ENCODE measurements at places on chromosomes 2 and 18. TPM values are rescaled to one million over a fixed set of nuclear protein-coding genes. Genes with fewer than 3 reads are reported as not detected.

Gene MPHOSPH10
- total RNA-seq: 33.0 TPM

Gene CCDC141
- 0.26 TPM for total RNA-seq

Gene SOX11
- total RNA-seq: not detected

Gene MEP1B
- total RNA-seq: not detected

Gene THSD7B
- total RNA-seq: 0.95 TPM

Gene ZSWIM2
- not detected for total RNA-seq

Gene TPO
- 4.6 TPM for total RNA-seq

Gene DPP10
- total RNA-seq: 0.38 TPM

Gene ABCG8
- not detected for total RNA-seq

Gene UGT1A5
- total RNA-seq: 6.4 TPM

Gene COLEC11
- 1.0 TPM for total RNA-seq

Gene AKAIN1
- total RNA-seq: not detected

Gene RNF152
- 9.1 TPM for total RNA-seq

Gene CYP26B1
- 6.7 TPM for total RNA-seq

Gene RNMT
- 14.2 TPM for total RNA-seq

DNA sequence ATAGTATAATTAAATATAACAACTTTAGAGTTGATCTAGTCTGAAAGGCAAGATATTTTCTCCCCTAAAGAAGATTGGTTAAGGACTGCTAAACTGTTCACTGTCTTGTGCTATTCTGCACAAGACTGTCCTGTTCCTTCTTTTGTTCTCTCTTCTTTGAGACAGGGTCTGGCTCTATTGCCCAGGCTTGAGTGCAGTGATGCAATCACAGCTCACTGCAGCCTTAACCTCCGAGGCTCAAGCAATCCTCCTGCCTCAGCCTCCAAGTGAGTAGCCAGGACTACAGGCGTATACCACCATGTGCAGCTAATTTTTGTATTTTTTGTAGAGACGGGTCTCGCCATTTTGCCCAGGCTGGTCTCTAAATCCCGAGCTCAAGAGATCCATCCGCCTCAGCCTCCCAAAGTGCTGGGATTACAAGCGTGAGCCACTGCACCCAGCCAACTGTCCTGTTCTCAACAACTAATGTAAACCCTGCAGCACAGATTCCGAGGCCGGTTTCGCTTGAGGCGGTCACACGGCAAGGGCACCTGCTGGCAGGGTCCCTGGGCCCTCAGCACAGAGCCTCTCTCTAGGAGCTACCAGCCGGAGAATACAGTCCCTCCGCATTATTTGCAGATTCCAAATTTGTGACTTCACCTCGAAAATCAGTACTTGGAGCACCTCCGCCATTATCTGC, 16.4 kb downstream of the PXDN start:
- DNase-seq: no peak

DNA sequence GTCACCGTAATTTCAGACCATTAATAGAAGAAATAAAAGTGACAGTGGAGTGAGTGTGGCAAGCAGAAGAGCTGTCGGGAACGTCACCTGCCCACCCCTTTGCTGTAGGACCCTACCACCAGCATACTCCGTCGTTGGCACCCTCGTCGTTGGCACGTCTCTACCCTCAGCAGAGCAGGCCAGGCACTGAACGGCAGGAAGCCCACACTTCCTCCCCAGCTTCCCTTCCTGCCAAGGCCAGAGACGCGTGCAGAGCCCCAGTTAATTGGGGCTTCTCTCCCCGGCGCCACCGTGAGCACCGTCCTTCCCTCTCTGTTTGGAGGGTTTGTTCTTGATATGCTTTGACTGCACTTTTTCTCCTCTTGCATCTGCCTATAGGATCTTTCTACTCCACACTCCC, 27.0 kb upstream of the NFATC1 start:
- DNase-seq: no peak

GRCh38 chr2:23664066-23664788, 262.7 kb downstream of the ATAD2B start:
- no peak for DNase-seq

DNA sequence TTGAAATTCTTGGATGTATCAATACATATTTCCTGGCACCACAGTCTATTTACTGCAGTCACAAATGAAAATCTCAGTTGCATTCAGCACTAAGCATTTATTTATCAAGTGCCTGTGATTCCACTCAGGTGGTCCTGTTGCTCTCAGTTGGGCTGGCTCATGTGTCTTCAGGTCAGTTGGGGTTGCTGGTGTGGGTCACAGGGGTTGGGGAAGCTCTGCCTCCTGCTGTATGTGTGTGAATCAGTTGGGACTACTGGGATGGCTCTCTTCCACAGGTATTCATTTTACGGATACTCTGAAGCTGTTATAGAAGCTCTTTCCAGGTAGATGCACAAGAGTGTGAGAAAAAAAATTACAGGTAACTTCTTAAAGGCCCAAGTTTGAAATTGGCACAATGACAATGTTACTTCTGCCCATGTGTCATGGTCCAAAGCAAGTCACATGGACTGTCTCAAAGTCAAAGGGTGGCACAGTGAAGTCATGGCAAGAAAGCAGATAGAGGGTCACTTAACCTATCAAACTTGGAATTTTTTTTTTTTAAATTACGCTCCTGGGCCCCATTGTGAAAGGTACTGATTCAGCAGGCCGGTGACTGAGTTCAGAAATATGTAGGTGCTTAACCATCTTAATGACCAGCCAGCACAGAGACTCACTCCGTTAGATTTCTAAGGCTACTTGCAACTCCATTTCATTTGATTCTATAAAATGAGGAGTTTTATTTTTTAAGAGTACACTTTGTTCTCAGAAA, 249.2 kb upstream of the GCFC2 start:
- no peak for DNase-seq

DNA sequence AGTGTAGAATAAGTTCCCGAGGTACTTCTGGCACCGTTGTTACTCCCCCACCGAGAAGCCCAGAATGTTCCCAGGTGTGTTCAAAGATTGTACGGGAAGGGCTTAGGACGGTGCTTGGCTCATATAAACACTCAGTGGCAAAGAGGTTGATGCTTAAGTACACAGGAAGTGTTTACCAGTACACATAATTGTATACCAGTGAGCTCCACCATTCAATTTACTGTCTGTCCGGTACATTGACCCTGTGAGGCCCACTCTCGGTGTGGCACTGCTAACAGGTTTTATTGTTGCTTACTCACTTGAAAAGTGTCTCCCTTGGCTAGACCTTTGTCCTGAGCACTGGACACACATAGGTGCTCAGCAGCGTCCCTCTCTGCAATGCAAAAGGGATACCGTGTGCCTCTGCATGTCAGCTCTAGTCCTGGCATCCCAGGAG, 191.0 kb downstream of the NEDD4L start:
- no peak for DNase-seq

GRCh38 chr18:46333431-46334135, 229.4 kb downstream of the HAUS1 start:
- no peak for DNase-seq

DNA sequence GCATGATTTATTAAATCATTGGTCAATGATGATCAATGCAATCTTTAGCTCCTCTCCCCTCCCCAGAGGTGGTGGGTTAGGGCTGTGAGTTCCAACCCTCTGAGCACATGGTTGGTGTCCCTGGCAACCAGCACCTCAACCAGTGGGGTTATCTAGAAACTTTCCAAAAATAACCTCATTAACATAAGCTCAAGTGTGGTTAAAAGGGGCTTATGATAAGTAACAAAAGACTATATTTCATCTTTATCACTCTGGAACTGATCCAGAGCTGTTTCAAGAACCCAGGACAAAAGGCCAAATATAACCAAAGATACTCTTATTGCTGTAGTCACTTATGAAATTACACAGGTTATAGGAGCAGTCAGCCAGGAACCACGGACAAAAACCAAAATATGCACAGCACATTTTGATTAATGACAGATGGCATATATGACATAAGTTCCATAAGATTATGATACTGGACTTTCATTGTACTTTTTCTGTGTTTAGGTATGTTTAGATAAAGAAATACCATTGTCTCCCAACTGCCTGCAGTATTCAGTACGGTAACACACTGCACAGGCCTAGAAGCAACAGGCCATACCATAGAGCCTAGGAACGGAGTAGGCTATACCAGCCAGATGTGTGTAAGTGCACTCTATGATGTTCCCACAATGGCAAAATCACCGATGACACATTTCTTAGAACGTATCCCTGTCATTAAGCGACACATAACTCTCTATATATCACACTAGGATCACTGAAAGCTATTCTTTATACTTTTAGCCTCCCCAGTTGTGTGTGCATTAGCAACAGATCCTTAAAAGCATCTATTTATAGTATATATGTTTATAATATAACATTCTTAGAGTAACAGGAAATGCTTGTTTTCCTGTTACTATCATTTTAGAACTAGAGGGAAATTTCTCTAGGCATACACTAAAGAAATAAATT, 31.9 kb downstream of the KIDINS220 start:
- no peak for DNase-seq

- DNase-seq: no peak
Observed at GRCh38 chr18:59005262-59005661, 134.4 kb upstream of the SEC11C start.

- peak; percentile 13 for DNase-seq
Observed at GRCh38 chr2:172556284-172557033, 569 bp downstream of the PDK1 start.

- no peak for DNase-seq
Observed at GRCh38 chr18:80171054-80171872, 62.2 kb downstream of the ADNP2 start.

- no peak for DNase-seq
Observed at GRCh38 chr2:193590831-193591230, 1396.1 kb upstream of the TMEFF2 start.

GRCh38 chr2:13121096-13121495, 404.4 kb downstream of the TRIB2 start:
- no peak for DNase-seq

- no peak for DNase-seq
Observed at GRCh38 chr2:114714313-114714712, 271.9 kb downstream of the DPP10 start.

DNA sequence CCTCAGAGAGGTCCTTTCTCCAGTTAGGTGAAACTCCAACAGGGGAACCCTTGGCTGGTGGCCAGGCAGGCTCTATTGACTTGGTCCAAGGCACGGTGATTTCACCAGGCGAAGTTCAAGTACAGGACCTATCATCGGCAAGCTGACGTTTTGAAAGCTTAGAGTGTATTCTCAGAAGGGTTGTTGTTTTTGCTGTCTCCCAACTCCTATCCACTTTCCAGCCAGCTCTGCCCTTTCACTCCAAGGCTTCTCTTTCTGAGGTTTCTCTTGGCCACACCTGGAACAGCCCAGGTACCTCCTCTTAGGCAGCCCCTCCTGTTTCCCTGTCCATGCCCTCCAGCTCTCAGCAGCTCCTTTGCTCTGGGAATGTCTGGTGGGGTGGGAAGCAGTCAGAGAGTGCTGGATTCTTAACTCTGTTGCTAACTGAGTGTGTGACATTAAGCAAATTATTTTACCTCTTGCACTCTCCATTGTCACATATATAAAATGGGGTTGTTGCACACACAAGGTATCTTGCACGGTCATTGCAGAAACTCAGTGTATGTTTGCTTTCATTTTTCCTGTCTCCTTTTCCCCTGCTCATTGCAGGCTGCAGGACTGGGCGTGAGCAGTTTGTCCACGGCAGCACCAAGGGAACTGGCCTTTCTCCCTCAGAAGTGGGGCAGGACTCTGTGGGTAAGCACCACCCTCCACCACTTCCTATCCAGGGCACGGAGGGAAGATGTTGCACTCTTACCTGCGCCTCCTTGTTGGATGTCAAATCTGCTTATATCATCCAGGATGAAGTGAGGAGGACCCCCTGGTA, 30.2 kb downstream of the CAPN13 start:
- no peak for DNase-seq

DNA sequence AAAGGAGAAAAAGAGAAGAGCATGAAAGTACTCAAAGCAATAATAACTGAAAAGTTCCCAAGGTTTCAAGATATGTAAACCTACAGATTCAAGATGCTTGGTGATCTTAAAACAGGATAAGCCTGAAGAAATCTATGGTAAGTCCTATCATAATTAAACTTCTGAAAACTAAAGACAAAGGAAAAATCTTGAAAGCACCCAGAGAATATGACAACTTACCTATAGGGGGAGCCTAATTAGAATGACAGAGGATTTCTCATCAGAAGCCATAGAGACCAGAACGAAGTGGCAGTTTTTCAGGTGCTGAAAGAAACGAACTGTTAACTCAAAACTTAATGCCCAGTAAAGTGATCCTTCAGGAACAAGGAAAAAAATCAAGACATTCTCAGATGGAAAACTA, 59.7 kb downstream of the XDH start:
- DNase-seq: no peak

GRCh38 chr18:13578400-13578799, 148.0 kb downstream of the FAM210A start:
- DNase-seq: no peak

DNA sequence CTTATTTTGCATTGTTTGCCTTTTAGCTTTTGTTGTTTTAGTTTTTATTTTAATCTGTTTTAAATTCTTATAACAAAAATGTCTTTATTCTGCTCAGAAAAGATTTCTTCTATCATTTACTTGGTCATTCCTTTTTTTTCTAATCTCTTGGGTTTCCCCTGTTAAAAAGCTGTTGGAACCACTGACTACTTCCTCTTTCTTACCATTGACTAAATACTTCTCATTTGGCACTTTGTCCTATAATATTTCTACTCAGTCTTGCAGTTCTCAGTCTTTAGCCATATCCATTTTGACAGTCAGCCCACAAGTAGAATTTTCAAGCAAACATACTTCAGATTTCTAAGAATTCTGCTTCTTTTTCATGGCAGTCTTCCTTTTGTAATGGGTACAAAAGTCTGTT, 567.2 kb downstream of the SATB2 start:
- DNase-seq: no peak

GRCh38 chr2:73297586-73297985, 4.2 kb upstream of the EGR4 start:
- DNase-seq: no peak

DNA sequence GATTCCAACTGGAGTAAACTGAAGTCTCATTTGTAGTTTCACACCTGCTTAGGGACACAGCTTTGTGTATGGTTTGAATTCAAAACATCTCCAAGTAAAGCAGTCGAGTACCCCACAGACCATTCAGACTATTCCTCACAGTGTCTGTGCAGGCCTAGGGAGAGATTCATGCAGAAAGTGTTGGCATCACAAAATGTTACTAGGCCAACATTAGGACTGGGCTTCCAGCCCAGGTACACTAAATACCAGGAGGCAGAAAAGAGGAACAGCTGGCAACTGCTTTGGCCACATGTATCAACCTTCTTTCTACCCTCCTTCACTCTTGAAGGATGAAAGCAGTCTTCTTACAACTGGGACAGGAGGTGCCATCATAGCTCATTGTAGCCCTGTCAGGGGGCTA, 270.4 kb upstream of the TMEFF2 start:
- no peak for DNase-seq

DNA sequence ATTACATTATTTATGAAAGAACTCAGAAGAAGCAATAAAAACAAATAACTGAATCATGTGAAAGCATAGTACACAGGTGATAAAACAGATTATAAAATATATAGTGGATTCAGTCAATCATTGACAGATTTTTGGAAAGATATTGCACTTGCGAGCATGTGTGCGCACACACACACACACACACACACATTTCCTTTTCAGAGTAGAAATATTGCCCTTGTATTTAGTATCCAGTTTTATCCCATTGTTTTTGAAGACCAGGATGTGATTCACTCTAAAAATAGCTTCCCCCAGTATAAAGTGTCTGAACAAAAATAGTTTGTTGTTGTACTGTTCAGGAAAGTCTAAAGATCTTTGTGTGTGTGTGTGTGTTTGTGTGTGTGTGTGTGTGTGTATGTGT, 145.5 kb downstream of the CALCRL start:
- DNase-seq: no peak
